ENCODE measurements at places on chromosomes 1 and 21.

DNA sequence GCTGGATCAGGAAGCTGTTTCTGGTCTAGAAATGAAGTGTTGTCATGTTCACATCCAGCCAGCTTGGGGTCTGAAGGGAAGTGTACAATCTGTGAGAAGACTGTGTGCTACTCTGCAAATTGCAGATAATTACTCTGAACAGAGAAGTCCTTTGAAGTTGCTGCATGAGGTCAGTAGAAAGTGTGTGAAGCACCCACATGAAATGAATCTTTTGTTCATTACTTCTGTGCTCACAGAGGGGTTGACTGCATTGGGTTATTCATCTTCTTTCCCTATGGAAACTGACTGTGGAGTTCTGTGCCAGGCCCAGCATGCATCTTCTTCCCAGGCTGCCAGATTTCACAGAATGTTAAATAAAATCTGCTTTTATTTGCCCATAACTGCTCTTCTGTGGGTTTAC lies 47.1 kb downstream of the CTH start:
- no peak for DNase-seq

DNA sequence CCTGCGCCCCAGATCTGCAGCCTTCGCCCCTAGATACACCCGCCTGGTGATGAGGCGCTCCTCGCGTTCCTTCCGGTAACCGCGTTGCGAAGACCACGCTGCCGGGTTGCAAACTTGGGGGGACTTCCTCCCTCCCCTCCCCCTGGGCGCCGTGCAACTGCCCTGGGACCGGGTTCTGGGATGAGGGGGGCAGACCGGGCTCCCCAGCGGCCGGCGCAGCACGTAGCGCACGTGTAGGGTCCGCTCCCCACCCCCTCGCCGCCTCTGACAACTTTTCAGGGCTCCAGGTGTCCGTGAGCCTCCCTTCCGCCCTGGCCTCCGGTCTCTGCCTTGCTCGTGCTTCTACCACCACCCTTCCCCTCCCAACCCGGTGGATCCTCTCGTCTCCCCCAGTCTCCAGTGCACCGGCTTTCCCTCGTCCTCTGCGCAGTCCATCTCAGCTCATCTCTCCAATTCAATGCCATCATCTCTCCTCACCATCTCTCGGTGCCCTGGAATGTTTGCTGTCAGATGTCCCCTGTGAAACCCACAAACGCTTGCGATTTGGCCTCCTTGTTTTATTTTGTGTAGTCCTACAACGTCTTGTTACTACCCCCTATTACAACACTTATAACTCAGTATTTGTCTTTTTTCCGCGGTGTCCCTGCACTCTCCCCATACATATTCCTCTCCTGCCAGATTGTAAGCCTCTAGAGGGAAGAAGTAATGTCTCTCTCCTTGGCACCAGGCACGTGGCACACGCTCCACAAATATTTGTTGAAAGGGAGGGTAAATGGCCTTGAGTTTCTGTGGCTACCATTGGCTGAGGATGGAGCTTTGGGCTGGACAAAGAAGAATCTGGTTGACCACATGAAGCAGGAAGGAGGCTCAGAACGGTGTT lies 782 bp downstream of the PCAT6 start:
- no peak for DNase-seq

GRCh38 chr1:241171991-241172390 lies 185.0 kb downstream of the RGS7 start:
- DNase-seq, result no peak

DNA sequence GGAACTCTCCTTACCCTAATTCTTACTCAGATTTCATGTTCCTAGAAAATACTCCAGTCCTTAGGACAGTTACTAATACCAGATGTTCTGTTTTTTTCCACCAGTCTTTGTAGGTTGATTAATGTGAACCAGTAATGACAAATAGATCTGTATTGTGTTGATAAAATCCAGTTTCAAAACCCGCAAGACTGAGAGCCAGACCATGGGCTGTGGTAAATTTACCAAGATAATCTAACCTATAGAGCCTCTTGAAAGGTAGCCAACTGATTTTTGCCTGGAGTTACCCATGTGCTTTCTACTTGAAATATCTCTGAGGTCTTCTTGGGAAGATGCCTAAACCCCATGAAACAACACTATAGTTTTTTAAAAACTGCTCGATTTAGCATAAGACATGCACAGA lies 46.5 kb upstream of the CDC7 start:
- no peak for DNase-seq

DNA sequence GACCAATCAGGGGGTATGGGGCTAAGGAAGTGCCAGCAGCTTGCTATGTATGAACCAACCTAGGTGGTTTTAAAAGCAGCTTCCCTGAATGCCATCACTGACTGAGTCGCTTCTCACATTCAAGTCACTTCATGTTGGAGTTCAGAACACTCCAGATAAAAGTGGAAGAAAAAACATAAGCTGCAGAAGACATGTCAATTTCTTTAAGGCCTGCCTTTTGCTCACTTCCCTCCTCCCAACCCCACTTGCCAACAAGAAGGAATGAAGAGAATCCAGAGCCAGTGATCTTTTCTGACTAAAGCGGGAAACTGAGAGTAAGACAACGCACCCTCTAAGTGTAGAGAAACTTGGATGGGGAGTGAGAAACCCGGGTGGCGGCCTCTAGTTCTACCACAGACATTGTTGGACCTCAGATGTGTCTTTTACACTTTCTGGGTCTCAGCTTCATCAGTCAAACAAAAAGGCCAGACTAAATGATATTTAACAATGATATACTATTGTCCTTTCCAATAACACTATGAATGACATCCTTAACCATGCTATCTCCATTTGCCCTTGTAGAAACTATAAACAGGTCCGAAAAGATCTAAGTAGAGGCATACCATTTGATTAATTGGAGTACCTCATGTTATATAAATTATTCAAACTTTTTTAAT lies 54.1 kb downstream of the LUZP1 start:
- DNase-seq, result no peak

DNA sequence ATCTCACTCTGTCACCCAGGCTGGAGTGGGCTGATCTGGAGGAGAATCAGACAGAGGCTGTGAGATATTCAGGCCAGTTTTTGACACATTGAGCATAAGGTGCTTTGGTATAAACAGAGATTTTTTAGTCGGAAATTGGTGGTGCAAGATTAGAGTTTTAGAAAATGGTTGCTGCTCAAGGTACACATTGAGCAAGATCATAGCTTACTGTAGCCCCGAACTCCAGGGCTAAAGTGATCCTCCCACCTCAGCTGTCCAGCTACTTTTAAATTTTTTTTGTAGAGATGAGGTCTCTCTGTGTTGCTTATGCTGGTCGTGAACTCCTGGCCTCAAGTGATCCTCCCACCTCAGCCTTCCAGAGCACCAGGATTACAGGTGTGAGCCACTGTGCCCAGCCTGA lies 43.9 kb upstream of the USP1 start:
- no peak for DNase-seq

- no peak for DNase-seq
Observed at GRCh38 chr1:46556822-46557221, 5.4 kb upstream of the KNCN start.

DNA sequence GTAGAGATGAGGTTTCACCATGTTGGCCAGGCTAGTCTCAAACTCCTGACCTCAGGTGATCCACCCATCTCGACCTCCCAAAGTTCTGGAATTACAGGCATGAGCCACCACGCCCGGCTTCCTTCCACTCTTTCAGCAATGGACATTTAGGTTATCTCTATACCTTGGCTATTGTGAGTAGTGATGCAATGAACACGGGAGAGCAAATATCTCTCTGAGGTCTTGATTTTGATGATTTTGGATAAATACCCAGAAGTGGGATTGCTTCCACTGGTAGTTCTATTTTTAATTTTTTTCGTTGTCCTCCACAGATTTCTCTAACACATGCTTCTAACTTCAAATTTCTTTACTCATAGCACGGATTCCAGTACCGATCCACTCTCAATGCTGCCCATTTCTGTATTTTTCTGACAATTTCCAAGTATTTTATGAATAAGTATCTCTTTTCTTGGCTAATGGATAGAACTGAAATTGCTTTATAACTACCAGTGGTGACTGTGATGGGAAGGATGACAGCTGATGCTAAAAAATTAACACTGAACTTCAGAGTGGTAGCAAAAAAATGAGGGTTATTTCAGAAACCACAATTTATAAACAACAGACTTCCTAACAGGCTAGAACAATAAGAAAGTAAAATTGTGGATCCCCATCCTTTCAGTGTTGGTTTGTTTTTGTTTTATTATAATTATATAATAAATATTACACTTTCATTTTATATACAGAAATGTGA lies 327.5 kb upstream of the RUNX1 start:
- no peak for DNase-seq

GRCh38 chr1:59176471-59176870 lies 120.4 kb upstream of the FGGY start:
- no peak for DNase-seq

DNA sequence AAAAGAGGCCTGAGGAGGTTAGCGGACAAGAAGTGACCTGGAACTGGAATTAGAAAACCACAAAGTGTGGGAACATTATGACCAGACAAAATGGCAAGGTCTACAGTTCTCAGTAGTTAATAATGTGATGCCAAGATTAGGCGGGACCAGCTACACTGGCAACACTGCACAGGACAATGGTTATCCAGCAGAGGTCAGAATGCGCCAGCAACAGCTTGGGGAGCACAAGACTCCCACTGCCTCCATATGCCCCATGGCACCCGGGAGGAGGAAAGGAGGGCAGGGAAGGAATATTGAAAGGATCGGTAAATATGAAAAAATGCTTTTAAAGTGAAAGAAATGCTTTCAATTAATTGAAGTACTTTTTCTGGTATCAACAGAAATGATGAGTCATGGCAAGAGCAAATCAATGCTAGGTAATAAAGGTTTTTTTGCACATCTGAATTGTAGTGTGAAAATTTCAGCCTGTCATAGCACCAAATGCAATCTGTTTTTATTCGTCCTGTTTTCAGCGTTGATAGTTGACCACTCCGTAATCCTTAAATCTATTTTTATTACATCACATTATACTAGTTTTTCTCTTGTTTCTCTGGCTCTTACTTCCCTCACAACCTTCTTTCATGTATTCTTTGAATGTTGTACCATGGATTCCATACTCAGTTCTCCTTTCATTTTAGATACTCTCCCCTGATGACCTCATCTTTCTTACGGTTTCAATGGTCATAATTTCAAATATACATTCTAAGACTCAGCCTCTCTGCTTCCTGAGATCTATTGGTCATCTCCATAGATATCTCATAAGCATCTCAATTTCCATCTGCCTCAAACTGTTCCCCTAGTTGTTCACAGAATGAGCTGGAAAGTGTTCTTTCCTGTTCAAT lies 30.7 kb downstream of the VCAM1 start:
- no peak for DNase-seq

GRCh38 chr1:101325144-101325543 lies 88.3 kb downstream of the S1PR1 start:
- no peak for DNase-seq

DNA sequence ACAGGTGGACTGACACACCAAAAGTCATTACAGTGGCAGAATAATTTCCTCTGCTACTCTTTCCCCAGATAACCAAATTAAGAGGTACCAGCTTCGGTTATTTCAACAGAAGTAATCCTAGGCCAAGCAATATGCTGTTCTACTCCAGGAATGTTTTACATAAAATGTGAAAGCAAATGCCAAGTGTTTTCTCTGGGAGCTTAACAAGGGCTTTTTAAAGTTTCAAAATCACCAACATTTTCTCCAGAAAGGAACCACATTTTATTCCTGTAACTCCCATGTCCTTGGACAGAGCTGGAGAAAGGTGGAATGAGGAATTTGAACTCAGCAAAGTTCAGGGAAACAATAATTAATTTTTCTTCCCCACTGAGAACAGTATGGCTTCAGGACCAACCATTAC lies 27.2 kb downstream of the CNN3 start:
- no peak for DNase-seq

DNA sequence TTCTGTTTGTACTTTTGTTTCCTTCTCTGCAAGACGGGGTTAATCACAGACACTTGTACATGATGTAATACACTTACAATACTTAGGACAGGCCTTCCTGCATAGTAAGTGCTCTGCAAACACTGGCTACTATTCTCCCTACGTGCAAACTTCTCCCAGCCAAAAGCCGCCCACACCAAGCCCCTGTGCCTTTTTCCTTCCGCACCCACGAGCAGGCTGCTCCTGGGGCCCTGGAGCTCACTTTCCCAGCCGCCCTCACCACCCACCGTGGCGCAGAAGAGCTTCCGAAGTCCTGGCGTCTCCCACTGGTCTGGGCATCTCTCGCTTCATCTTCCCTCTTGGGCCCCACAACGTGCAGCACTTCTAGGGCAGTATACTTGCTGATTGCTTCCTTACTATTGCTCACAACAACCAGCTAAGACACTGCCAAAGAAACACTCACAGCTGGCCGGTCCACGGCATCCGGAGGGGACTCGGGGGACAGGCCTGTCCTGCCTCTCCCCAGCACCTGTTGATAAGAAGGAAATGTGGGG lies 22.5 kb upstream of the GPR157 start:
- DNase-seq, result no peak

DNA sequence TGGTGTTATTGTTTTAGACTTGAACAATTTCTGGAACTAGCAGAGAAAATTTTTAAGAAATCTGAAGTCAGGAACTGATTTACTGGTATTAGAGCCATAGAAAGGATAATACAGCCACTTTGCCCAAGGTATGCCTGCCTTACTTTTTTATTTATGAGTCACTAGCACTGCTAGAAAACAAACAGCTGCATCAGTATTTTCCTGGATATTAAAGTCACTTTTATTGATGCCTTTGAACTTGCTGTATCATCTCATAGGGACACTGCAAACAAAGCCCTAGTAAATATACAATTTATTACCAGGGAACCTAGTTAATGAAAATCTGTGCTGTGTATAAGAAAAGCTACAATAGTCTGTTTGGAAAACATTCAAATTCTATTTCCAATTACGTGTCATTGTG lies 490.8 kb upstream of the TMPRSS15 start:
- no peak for DNase-seq

DNA sequence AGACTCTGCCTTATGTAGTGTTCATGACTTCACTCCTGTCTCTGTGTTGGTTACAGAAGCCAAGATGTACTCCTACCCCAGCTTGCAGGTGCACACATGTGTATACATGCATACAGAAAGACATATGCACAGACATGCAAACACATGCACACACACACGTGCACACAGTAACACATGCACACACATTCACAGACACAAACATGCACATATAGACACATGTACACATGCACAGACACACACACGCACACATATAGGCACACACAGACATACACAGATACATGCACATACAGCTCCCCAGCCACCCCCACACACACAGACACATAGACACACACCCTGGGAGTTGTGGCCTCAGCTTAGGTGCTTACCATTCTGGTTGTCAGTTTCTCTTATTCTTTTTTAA lies 362.6 kb upstream of the C1orf174 start:
- DNase-seq, result no peak

- no peak for DNase-seq
Observed at GRCh38 chr21:42356650-42357049, 5.9 kb upstream of the TFF2 start.

DNA sequence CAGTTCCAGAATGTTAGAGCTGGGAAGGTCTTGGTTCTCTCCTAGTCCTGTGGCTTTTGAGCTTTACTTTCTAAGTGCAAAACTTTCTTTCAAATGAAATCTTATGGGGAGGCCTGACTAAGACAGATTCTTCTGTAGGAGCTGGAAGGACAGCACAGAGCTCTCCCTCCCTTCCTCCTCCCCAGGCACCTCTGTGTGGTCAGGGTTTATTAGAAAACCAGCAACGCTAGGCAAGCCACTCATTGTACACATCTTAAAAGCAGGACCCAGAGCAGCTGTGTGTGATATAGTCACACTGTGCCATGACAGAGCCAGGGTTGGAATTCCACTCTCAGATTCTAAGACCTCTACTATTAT lies 241.1 kb upstream of the RAB4A start:
- no peak for DNase-seq
